ENCODE measurements at places on chromosomes 2 and 18. TPM values are rescaled to one million over a fixed set of nuclear protein-coding genes. Genes with fewer than 3 reads are reported as not detected.
A peak's percentile ranks its signal among the peaks of the same experiment; 100 is the strongest.

Gene REG1B
- not detected for total RNA-seq

Gene CYP1B1
- 5.6 TPM for total RNA-seq

Gene RAB17
- total RNA-seq: 2.0 TPM

Gene OTOF
- total RNA-seq: under 0.01 TPM

DNA sequence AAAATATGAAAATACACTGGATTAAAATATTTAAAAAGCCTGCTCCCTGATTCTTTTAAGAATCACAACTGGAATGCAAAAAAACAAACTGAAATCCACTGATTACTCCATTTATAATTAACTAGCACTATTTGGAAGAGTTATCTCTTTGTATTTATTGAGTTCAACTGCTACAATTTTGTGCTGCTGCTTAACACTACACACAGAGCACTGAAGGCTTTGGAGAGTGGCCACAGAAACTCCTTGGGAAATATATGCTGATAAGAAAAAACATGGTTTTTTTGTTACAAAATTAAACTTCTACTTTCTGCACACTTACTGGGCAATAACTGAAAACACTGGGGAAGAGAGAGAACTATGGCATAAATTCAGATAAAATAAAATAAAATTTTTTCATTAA lies 19.8 kb upstream of the BZW1 start:
- no peak overlapping the region for H3K27ac ChIP-seq
- no peaks in the 10 kb centered on the region for H3K36me3 ChIP-seq
- peaks cover 15% of the 10 kb centered on the region for H3K4me1 ChIP-seq
- DNase-seq: no peak
- no peak overlapping the region for H3K4me3 ChIP-seq

DNA sequence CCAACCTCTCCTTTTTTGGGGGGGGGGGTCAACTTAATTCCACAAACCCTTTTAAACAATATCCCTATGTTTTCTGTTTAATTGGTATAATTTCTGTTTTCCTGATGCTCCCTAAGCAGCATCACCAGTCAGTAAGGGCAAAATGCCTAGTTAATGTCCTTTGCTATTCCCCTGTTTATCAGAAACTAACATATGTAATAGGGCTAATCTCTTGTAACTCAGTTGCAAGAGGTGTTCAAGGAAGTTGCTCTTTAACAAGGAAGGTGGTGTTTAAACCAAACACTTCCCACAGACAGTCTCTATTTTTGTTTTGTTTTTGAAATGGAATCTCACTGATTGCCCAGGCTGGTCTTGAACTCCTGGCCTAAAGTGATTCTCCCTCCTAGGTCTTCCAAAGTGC lies 6.5 kb upstream of the COQ10B start:
- no peaks in the 10 kb centered on the region for H3K36me3 ChIP-seq
- DNase-seq: no peak
- peaks cover 7% of the 10 kb centered on the region for H3K4me1 ChIP-seq

DNA sequence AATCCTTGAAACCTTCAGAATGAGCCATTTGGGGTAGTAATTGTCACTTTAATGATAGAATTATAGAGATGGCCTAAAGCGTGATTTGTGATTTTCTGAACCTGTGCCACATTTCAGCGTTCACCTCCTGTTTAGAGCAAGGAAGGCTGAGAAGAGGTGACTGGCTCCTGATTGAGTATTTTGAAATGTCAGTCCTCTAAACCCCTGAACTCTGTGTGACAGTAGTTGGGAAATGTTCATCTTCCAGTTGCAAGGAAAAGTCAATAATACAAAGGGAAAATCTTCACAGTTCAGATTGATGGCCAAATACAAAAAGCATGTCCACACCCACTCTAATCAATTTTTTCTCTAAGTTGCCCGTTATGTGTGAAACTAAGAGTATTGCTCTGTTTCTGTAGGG lies 305.2 kb downstream of the ARHGAP15 start:
- H3K4me1 ChIP-seq: no peaks in the 10 kb centered on the region
- no peak overlapping the region for H3K4me3 ChIP-seq
- no peaks in the 10 kb centered on the region for H3K27me3 ChIP-seq
- H3K36me3 ChIP-seq: no peaks in the 10 kb centered on the region
- H3K27ac ChIP-seq: no peak overlapping the region

GRCh38 chr2:30422444-30423040 lies 24.5 kb upstream of the LCLAT1 start:
- no peaks in the 10 kb centered on the region for H3K36me3 ChIP-seq
- H3K27me3 ChIP-seq: no peaks in the 10 kb centered on the region
- H3K4me1 ChIP-seq: peaks cover 15% of the 10 kb centered on the region
- H3K27ac ChIP-seq: peak overlapping the region; percentile 1

DNA sequence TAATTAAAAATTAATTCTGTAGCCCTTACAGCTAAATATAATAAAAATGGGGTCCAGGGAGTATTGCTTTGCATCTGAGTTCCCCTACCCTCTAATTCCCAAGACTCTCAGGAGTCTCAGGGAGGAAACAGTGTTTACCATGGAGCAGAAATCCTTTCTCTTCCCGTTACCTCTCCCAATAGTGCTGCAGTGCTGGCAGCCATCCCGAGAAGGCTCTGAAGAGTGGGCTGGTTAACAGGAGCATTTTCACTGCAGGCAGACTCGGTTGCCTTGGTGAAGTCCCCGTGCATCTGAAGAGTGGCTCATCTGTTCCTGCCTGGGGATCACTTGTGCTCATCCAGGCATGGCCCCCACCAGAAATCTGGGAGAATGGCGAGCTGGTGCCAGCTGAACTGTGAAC lies 41.8 kb upstream of the TMEM178A start:
- H3K36me3 ChIP-seq: no peaks in the 10 kb centered on the region
- no peak for DNase-seq
- no peak overlapping the region for H3K27ac ChIP-seq
- no peaks in the 10 kb centered on the region for H3K4me1 ChIP-seq
- H3K27me3 ChIP-seq: no peaks in the 10 kb centered on the region

DNA sequence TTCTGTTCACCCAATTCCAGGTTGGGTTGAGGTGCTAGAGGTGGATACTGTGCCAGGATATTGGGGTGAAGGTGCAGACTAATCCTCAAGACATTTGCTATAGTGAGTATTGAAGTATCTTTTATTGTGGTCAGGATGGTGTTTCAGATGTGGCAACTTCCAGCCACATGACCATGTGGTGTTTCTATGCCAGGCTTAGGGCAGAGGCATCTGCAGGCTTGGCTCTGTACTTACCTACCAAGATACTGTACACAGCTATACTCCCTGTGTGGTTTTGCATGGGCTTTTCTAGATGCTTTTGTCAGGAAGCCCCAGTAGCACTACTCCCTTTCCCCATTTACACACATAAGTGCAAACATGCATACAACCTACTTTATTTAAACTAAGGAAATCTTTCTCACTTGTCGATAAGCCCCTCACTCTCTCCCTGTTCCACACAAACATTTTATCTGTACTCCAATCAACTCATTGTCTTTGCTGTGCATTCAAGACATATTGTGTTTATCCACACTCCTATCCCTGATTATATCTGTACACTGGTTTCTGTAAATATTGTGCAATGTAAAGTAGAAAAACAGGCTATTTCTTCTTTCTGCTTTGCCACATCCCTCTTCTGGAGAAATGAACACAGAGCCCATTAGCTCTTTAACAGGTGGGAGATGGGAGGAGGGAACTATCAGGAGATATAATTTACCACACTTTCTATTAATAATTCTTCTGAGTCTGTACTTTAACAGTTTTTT lies 12.3 kb downstream of the ARL6IP6 start:
- no peaks in the 10 kb centered on the region for H3K27me3 ChIP-seq
- DNase-seq: no peak
- H3K4me1 ChIP-seq: peaks cover 18% of the 10 kb centered on the region
- H3K36me3 ChIP-seq: no peaks in the 10 kb centered on the region

- H3K36me3 ChIP-seq: no peaks in the 10 kb centered on the region
- H3K27me3 ChIP-seq: no peaks in the 10 kb centered on the region
- no peaks in the 10 kb centered on the region for H3K4me1 ChIP-seq
- H3K4me3 ChIP-seq: no peak overlapping the region
Observed at GRCh38 chr2:114925296-114926255, 483.1 kb downstream of the DPP10 start.

GRCh38 chr2:52862801-52863200 lies 904.8 kb upstream of the CHAC2 start:
- no peak overlapping the region for H3K27ac ChIP-seq
- no peaks in the 10 kb centered on the region for H3K4me1 ChIP-seq
- no peak overlapping the region for H3K4me3 ChIP-seq
- H3K27me3 ChIP-seq: no peaks in the 10 kb centered on the region
- H3K36me3 ChIP-seq: no peaks in the 10 kb centered on the region
- DNase-seq: no peak

DNA sequence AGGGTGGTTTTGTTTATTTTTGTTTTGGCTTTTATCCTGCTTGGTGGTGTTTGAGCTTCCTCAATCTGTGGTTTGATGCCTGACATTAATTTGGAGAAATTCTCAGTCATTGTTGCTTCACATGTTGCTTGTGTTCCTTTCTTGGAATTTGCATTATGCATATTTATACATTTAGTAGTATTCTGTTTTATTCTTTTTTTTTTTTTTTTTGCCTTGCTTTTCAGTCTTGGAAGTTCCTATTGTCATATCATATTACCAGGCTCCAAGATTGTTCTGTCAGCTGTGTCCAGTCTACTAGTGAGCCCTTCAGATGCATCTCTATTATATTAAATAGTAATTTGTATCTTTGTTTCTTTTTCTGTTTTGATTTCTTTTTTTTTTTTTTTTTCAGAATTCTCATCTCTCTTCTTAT lies 77.0 kb downstream of the EPC2 start:
- H3K36me3 ChIP-seq: peaks cover 14% of the 10 kb centered on the region
- no peaks in the 10 kb centered on the region for H3K27me3 ChIP-seq
- peaks cover 32% of the 10 kb centered on the region for H3K4me1 ChIP-seq

DNA sequence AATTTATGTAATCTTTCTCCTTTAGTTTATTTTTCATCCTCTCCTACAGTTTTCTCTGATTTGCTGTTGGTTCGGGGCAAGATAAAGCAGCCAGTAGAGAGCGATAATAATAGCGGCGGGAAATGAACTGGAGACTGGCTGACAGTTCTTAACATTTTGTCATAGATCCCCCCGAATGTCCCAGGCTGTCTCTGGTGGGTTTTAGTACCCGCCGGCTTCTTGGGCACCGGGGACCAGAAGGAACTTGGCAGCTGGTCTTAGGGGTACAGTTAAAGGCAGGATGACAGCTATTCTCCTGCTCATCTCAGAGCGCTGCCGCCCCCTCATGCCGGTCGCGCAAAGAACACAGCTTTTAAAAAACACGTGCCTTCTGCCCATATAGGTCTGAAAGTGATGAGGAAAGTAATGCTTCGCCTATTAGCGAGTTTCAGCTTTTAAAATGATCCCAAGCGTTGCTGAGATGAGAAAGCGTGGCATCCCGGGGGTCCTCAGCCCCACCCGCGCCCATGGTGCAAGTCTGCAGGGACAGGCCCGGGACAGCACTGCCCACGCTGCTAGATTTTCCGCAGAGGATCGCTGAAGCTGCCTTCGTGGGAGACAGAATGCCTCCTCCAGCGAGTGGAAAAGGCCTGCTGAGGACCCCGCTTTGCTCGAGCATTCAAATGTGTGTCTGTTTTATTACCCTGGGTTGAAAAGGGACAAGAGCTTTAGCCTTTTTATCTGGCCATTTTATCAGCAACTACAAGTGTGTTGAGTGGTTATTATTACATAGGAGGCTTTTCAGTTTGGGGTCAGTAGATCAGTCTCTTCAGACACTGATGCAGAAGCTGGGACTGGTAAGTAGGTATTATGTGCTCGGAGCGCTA lies 3.8 kb downstream of the ONECUT2 start:
- H3K27me3 ChIP-seq: peaks cover 73% of the 10 kb centered on the region
- DNase-seq: no peak
- H3K4me1 ChIP-seq: peaks cover 43% of the 10 kb centered on the region
- H3K27ac ChIP-seq: no peak overlapping the region

DNA sequence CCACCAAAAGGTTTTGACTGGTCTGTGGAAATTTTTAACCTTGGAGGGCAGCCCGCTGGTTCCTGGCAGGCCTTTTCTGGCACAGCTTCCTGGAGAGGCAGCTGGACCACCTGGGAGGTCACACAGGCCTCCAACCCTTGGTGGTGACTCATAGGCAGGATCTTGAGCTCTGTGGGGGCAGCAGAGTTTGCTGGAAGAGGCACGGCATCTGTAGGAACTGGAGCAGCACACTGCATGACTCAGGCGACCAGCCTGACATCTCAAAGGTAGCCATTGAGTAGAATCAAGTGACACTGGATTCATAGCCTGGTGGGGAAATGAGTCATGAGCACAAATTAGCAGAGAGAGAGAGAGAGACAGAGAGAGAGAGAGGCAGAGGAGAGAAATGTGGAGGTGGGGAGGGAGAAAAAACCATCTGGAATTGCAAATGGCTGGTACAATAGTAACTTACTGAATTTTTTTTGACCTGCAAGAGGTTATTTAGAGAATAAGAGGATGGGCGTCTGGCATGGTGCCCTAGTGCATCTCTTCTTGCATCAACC lies 57.4 kb downstream of the TRPM8 start:
- no peak overlapping the region for H3K4me3 ChIP-seq
- H3K36me3 ChIP-seq: no peaks in the 10 kb centered on the region
- H3K27me3 ChIP-seq: no peaks in the 10 kb centered on the region
- no peak overlapping the region for H3K27ac ChIP-seq
- peaks cover 41% of the 10 kb centered on the region for H3K4me1 ChIP-seq

GRCh38 chr2:103161456-103162289 lies 399.8 kb downstream of the TMEM182 start:
- H3K36me3 ChIP-seq: no peaks in the 10 kb centered on the region
- H3K27ac ChIP-seq: no peak overlapping the region
- no peaks in the 10 kb centered on the region for H3K4me1 ChIP-seq
- no peak overlapping the region for H3K4me3 ChIP-seq
- peaks cover 5% of the 10 kb centered on the region for H3K27me3 ChIP-seq
- no peak for DNase-seq

DNA sequence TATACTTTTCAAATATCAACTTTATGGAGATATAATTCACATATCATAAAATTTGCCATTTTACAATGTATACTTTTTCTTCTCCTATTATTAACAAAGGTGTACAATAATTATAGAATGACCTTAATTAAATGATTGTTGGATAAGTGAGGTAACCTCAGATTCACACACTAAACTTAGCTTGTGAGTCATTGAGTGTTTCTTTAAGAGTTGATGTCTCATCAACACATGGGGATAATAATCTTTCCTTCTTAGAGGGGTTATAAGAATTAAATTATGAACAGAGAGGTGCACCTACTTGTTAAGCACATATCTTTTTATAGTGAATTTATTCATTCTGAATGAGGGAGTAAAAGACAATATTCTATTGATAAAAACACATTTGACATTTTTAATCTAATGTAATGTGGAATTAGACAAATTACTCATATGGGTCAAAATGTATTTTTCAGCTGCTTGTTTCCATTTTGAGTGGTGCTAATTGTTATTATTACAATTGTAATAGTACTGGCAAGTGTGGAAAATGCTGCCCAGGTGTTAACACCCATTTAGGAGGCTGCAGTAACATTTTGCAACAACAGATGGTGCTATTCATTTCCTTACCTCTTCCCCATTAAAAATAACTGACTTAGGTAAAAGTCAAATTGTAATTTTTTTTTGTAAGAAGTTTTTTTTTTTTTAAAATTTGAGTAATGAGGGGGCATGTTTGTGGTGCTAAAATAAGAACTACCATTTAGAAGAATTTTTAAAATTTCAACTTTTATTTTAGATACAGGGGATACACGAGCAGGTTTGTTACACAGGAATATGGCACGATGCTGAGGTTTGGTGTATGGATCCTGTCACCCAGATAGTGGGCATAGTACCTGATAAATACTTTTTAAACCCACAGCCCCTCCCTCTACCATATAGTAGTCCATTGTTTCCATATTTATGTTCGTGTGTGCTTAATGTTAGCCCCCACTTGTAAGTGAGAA lies 32.1 kb upstream of the DYNAP start:
- no peaks in the 10 kb centered on the region for H3K36me3 ChIP-seq
- H3K4me1 ChIP-seq: no peaks in the 10 kb centered on the region
- H3K27me3 ChIP-seq: no peaks in the 10 kb centered on the region
- no peak for DNase-seq
- H3K27ac ChIP-seq: no peak overlapping the region

GRCh38 chr2:132009874-132010521 lies 151.8 kb downstream of the ANKRD30BL start:
- no peak for DNase-seq
- H3K27ac ChIP-seq: no peak overlapping the region
- H3K4me1 ChIP-seq: peaks cover 5% of the 10 kb centered on the region
- H3K4me3 ChIP-seq: no peak overlapping the region
